Stimulated activated CD8-positive, alpha-beta memory T cell treated with anti-CD3 and anti-CD28 coated beads, Interleukin-4, amount 100 ng/mL, for 1 hour (primary cell): ENCODE measurements at places on chromosomes 2 and 18.

DNA sequence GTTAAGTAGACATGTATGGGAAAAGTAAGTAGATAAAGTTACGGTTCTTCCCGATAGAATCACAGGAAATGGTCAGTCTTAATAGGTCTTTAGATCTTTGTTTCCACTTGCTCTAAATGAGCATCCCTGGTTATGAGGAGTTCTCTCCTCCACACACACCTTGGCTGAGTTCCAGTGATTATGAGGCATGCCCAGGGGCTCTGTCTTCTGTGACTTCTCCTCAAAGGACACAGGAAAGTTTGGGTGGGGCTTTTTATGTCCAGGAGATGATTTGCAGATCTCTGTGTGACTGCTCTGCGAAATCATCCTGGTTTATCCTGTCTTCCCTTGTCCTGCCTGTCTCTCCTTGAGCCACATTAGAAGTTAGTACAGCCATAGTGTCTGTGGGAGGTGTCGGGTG lies 83.9 kb upstream of the EML6 start:
- DNase-seq = no peak

- no peak for DNase-seq
Observed at GRCh38 chr2:37771600-37772088, 100.2 kb upstream of the CDC42EP3 start.

- DNase-seq = no peak
Observed at GRCh38 chr2:161546635-161547034, 77.6 kb upstream of the SLC4A10 start.

DNA sequence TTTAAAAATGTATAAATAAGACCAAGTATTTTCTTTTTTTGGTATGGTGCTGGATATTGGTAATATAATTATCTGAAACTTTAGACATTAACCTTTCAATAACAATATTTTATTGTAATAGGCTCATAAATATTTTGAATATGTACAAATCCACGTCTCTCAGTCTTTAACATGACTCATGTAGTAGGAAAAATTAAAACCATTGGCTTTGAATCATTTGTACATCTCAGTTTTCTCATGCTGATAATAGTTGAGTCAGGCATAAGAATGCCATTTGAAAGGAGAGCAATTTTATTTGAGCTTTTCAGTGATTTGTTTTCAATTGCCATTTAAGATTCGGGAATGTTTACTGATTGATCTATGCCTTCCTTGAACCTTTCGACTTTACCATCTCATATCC lies 364.8 kb downstream of the TGIF1 start:
- no peak for DNase-seq
